ENCODE measurements at places on chromosomes 12 and 14.

DNA sequence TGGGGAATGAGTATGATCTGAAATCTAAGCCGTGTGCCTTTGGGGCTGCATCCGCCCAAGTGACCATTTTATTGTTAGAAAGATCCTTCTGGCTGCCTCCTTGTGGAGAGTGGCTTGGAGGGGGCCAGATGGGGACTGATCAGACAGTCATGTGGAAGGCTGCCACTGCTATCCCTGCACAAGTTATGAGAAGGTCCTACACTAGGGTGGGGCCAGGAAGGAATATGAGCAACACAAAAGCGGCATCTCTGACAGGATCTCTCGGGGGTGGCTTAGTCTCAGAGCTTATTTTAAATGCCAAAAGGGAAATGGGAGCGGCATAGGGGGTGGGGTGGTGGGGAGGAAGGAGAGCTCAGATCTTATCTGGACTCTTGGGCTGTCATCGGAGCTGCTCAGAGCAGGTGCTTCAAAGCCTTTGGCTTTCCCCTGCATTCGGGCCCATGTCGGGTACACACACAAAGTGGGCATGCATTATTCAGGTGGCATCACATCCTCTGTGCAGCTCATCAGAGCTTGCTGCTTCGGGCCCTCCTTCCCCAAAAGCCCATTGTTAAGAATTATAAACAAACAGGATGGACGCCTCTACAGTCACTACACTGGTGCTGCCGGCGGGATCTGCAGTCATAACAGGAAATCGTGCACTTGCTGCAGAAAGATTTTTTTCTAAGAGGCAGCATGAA lies 805.4 kb downstream of the VRK1 start:
- DNase-seq: no peak

DNA sequence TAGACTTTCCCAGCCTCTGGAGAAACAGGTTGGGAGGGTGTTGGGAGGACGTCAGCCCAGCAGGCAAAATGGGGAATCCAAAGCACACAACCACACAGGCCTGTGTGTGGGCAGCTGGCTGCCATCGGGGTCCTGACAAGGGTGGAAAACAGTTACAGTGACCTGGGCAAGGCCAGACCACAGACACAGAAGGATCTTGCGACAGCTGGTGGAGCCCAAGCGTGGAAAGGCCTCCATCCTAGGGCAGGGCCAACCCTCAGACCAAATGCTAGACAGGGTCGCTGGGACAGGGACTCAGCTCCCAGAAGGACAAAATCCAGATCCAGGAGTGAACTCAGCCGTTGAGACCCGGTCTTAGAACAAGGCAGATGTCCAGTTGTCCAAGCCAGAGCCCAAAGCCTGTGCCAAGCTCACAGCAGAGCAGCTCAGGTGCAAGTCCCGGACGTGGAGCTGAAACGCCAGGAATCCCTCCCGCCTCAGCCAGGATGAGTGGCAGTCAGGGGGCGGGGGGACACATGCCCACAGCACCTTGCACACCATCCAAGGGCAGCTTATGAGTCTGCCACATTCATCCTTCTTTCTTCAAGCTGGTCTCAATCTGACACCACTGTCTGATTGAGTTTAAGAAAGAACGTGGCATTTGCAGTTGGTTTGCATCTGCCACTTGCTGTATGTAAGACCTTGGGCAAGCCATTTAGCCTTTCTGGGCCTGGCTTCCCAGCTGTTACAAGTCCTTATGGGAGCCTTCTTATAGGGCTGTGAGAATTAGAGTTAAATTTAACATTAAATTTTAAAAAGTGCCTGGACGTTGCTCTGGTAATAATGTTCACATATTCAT lies 37.6 kb downstream of the DEGS2 start:
- DNase-seq: no peak

DNA sequence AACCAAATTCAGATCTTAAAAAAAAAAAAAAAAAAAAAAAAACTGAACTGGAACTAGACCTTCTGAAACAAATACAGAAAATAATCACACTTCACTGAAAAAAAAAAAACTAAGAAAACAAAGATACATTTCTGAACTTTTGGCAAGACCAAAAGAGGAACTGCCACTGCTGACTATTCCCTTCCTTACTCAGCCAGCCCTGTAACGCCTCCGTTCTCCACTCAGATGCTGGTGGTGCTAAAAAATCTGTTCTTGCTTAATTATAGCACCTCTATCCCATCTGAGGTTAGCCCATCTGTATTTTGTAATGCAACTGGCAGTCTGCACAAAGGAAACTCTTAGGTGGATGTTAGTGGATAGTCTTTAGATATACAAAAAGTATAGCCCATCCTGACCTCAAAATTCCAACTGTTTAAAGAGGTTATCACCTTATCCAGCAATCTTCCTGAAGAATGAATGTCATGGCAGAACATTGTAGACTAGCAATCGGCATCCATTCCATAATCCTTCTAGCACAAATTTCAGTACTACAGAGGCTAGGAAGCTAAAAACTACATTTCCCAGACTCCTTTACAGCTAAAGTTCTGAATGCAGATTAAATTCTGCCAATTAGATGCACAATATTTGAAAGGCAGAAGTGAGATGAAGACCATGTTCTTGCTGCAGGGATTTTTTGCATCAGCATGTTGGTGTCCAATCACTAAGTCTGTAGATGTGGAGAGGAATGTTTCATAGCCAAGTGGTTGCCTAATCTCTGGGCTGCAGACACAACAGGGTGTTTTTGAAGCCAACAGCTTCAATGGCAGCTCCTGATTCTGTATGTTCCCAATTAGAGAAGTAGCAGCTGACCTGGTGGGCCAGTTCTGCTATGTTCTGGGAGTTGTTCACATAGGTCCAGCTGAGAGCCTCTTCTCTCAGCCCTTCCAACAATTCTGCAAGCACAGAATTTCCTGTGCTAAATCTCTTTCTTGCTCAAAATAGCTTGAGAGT lies 5.7 kb downstream of the MAP3K9 start:
- DNase-seq: no peak

DNA sequence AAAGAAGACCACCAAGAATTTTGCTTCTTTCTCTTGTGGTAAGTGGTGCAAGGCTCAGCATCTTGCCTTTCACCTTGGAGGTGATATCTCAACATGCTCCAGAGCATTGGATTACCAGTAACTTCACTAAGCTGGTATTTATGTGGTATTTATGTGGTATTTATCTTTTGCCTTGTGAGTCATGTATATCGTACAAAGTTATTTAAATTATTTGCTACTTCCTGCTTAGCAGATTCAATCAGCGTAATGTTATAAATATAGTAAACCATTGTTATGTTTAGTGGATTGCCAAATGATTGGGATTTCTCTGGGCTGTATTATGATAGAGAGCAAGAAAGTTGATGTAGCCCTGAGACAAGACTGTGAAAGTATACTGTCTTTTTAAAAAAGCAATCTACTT lies 366.4 kb downstream of the IPO8 start:
- no peak for DNase-seq

Measured in GM23248 (cell line).